CD4-positive, alpha-beta T cell treated with Interleukin-1 beta for 1 hour (primary cell): ENCODE measurements at places on chromosomes 7 and 10.

DNA sequence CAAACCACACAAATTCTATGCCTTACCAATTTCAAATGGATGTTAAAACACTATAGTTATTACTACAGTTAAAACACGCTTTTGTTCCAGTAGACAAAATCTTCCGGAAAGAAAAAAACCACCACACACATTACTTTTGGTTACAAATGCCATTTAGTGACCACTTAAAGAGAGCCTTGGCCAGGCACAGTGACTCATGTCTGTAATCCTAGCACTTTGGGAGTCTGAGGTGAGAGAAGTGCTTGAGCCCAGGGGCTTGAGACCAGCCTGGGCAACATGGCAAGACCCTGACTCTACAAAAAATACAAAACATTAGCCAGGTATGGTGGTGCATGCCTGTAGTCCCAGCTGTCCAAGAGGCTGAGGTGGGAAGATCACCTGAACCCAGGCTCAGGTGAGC, 7.2 kb downstream of the TNPO3 start:
- no peak for DNase-seq

DNA sequence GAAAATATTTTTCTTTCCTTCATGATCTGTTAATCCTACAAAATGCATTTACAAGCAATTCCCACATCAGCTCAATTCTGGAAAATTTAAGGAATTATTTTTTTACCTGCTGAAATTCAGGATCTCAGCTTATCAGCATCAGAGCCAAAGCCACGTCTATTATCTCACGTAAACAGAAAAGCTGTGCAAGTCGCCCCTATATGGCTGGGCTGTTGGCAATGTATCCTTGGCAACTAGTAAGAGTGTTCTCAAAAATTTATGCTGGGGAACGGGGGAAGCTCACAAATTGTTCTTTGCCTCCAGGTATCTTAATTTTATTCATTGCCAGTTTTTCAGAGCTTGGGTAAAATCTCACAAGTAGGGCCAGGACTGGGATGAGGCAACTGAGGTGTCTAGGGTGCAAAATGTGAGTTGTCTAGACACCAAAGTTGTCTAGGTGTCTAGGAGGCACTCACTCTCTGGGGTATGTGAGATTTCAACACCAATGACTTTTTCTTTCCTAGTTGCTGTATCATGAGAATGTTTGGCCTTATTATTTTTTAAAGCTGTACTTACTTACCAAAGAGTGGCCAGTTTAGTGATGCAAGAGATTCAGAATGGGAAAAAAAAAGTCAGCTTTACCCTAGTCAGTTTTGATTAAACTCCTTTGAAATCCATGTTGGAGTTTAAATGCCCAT, 5.1 kb downstream of the GSTO2 start:
- no peak for DNase-seq

DNA sequence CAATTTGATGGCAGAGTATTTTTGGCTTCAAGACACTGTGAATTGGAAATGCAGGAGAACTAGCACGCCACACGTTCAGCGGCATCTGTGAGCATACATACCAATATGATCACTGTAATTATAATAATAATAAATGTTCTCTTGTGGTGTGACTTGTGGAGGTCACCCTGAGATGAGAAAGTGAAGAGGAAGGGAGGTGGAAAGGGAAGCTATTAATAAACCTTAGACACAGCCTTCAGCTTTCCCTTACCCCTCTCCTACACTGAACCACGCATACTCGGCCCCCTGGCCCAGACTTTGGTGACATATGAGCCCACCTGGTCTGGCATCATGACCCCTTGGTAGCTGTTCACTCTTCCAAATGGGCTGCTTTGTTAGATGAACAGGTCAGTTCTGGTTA, 139.1 kb downstream of the SORCS3 start:
- no peak for DNase-seq

DNA sequence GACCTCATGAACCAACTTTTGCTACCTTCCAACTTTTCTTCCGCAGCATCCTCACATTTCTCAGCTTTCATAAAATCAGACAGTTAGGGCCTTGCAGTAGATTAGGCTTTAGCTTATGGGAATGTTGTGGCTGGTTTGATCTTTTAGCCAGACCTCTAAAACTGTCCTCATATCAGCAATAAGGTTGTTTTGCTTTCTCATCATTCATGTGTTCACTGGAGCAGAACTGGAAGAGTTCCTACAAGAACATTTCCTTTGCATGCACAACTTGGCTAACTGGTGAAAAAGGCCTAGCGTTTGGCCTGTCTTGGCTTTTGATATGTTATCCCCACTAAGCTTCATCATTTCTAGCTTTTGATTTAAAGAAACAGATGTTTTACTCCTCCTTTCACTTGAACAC, 130.0 kb upstream of the LRRTM3 start:
- DNase-seq, result no peak

GRCh38 chr10:99598781-99599509, 21.3 kb downstream of the SLC25A28 start:
- DNase-seq, result no peak

DNA sequence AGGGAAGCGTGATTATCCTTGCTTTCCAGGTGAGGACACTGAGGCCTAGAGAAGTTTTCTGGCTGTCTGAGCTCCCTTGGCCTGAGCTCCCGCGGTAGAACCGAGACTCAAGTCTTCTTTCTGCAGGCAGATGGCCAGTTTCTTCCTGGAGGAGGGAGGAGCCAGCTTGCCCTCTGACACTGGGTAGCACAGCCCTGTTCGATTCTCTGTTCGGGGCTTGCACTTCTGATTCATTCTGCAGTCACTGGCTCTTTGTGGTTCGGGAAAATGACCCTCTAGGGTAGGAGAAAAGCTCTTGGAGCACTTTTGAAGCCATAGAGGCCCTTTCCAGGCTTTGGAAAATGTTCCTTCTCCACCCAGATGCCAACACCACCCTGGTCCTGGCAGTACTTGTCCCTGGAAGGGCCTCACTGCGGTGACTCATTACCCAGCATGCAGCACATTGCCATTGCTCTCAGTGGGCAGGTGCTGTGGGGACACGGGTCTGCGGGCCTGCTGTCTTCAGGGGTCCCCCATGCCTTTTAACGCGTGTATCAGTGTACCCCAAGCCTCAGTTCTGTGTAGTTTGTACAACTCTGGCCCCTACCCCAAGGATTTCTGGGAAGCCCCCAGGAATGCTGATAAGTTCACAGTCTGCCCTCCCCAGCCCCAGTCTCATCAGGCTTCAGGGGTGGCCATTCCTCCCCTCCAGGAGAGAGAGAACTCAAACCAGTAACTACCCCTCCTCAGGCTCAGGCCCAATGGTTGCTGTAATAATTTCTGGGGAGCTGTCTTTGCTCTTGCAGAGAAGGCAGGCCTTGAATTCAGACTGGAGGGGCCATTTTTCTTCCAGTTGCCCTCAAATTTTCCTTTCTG, 11.9 kb downstream of the CHST3 start:
- no peak for DNase-seq

DNA sequence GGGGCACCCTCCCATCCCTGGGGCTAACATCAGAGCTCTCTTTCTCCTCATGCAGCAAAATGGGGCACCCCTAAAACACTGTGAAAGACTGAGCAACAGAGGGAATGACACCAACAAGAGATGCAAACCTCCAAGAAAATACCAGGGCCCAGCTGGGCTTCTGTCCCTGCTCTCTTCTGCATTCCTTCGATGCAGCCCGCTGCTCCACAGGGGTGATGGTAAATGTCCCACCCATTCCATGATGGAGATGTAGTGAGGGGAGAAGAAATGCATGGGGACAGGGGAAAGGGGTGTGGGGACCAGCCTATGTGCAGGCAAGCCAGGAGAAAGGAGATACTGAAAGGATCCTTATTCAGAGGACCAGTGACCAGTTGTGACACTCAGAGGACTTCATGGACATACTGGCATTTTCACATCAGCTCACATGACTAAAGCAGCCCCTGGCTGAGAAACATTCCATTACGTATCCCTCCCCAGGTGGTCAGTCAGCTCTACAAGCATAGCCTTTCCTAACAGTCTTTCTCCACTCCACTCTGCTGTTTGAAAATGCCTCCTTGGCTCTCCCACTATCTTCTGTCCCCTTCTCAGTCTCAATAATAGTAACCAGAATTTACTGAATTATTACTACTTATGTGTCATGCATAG, 13.3 kb downstream of the SORBS1 start:
- no peak for DNase-seq

- no peak for DNase-seq
Observed at GRCh38 chr10:84059526-84059925, 79.8 kb upstream of the GHITM start.

DNA sequence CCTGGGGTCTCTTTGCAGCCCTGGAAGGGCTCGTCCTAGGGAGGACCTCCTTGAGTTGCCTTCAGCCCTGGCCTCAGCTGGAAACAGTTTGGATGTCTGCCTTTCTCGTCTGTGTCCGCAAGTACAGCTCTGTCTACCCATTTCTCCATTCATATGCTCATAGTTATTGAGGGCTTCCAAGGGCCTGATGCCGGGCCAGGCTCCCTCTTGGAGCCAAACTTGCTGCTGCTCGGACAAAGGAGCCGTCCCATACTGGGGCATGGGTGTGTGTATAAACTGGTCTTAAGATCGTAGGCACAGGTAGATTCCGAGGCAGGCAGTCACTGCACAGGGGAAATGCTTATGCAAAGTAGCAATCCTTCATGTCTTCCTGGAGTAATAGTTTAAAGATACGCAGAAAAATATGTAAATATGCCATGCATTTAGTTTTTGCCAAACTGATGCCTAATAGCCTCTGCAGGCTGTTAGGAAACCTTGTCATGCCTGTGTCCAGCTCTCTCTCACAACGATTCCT, 117.0 kb upstream of the BTBD16 start:
- DNase-seq, result no peak

- DNase-seq, result no peak
Observed at GRCh38 chr7:111789870-111790269, 227.6 kb upstream of the IMMP2L start.

DNA sequence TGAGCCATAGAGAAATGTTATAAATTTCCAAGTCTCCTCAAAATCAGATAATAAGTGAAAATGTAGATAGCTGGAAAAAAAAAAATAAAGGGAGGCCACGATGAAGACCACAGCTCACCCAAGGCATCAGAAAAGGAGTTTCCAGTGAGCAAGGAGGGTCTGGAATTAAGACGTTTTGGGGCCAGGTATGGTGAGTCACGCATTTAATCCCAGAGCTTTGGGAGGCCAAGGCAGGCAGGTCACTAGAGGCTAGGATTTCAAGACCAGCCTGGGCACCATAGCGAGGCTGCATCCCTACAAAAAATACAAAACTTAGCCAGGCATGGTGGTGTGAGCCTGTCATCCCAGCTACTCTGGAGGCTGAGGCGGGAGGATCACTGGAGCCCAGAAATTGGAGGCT, 65.5 kb downstream of the ASB13 start:
- DNase-seq, result no peak

DNA sequence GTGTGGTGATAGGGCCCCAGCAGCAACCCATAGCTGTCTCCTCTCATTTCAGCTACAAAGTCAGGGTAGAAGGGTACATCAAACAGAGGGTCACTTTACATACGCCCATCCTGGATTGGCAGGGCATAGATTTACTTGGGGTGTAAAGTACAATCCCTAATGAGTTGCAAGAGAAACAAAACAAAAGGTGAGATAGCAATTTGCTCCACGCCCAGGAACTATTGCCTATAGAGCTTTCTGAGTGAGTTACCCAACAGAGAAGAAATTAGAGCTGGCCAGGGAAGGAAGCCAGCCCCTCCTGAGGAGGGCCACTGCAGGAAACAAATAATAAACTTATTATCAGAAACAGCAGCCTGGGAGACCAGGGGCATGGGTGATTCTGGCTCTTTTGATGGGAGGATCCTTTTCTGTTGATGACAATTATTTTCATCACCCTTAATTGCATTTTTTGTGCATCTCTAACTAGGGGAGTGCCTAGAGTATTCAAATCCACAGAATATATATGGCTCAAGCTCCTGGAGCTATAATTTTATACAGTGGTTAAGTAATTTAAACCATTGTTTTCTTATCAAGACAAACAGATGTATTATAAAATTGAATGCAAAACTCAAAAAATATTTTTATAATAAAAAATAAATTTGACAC, 47.4 kb downstream of the SLC26A5 start:
- no peak for DNase-seq

DNA sequence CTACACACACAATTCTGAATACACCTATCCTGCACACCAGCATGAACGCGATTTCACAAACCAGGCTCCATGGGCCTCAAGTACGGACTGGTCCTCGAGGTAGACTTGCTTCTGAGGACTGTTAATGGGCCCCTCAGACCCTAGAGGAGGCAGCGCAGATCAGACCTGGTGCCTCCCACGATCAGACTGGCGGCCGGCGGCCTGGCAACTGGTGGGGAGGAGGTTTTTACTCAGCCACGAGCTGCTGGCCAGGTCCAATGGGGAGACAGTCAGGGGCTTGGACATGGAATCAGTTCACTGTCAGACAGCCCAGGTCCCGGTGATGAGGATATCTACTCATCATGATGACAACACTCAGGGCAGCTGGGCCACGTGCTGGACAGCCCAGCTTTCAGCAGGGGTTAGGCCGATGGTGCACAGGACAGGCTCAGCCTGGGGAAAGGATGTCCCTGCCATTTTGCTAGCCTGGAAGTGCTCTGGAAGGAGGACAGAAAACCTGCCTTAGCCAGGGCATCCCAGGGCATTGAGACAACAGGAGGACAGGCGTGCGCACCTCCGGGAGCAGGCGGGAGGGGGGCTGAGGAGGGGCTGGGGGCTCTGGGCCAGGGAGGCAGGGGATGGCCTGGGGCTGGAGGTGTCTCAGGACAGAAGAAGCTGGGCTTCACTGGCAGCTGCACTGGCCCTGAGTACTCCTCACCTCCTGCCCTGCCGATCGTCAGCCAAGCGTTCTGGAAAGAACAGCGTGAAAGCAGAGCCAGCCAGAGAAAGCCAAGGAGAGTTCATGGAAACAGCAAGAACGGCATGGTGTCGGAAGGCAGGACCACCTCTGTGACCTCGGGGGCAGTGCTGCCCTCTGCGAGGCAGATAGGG, 48.0 kb upstream of the RASGEF1A start:
- no peak for DNase-seq

DNA sequence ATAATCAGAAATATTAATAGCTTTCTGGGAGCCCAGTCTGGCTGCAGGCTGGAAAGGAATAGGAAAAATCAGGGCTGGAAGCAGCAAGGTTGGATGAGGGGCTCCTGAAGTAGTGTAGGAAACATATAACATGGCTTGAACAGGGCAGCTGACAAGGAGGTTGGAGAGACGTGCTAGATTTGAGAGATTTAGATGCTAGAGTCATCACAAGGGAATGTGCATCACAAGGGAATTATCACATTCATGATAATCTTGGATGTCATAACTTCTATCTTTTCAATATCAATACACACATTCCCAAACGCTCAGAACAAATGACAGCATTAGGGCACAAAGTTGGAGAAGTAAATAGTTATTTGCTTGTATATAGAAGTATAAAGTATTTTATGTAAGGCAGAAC, 120.9 kb upstream of the EGFR start:
- DNase-seq, result no peak
